ENCODE measurements at places on chromosomes 4 and X.

- DNase-seq = no peak
Measured at GRCh38 chr4:14400307-14400706, 602.0 kb upstream of the CPEB2 start.

DNA sequence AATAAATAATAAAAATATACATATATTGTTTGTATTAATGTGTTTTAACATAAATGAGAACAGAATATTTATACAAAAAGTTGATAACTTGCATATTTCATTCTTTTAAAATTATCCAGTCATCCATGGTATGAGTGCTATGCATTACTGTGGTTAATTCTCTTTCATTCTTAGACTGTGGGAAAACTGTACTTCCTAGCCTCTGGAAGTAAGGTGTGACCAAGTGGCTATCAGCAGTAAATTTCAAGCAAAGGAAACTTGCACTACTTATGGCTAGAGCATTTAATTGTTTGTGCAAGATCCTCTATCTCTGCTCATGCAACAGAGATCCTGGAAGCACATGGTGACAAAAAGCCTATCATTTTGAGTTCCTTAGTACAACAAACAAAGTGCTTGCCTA is 1054.5 kb upstream of the PABPC4L start:
- no peak for DNase-seq

- no peak for DNase-seq
Measured at GRCh38 chrX:40140706-40141499, 43.1 kb upstream of the BCOR start.

GRCh38 chrX:17560385-17560784 is 176.9 kb upstream of the SCML1 start:
- DNase-seq = no peak

GRCh38 chr4:118773429-118773792 is 62.5 kb downstream of the SEC24D start:
- DNase-seq = no peak

- no peak for DNase-seq
Measured at GRCh38 chr4:172356016-172356415, 542.8 kb downstream of the GALNTL6 start.

DNA sequence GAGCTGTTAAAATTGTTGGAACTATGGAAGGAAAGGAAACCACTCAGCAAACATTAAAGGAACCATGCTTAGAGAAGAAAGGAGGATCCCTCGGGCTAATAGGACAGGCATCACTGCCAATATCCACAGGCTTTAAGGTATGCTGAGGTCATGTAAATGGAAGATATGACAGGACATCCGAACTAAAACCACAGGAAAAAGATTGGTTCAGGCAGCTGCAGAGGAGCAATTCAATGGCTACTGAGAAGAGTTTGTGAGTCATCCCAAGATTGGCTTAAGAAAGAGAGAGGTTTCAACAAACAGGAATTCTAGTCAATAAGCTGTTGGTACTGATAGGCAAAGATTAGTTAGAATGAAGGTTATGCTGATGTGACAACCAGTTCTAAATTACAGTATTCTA is 106.4 kb upstream of the FAM241A start:
- no peak for DNase-seq

DNA sequence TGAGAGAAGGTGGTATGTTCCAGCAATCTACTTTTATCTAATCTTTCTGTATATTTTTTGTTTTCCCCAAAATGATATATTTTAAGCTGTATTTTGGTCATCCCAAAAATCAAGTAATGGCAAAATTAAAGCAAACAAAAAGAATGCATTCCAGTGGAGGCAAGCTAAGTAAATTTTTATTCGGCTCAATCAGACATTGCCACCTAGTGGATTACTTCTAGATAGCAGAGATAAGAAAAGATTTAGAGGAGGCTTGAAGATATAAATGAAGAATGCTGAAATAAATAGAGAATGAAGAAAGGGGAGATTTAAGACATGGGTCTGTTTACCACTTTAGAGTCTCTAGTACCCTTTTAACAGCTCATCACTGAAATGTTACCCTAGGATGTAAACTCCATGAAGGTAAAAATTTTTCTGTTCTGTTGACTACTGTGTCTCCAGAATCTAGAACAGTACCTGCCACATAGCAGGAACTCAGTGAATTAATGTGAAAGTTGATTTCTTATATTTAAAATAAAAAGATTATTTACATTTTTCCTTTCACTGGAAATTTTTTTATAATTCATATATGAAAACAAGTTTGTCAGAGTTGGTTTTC is 110.9 kb upstream of the ANK2 start:
- no peak for DNase-seq

GRCh38 chr4:90441770-90442169 is 314.6 kb downstream of the CCSER1 start:
- DNase-seq = no peak

- no peak for DNase-seq
Measured at GRCh38 chrX:129723511-129723910, 15.3 kb upstream of the XPNPEP2 start.

- no peak for DNase-seq
Measured at GRCh38 chrX:68650491-68650890, 3.0 kb downstream of the STARD8 start.

All from epithelial cell of prostate (primary cell).